ENCODE measurements at places on chromosomes 7 and 10.

DNA sequence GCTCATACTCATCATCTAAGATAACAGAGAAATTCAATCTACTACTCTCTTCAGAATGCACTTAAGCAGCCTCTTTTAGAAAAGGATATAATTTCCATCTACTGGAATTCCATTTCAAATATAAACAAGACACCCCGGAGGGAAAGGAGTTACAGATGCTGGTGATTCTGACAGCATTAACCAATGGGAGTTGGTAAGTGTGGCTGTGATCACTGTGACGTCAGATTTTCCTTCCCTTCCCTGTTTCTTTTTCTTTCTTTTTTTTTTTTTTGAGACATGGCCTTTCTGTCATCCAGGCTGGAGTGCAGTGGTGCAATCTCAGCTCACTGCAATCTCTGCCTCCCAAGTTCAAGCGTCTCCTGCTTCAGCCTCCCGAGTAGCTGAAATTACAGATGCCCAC lies 106.6 kb downstream of the ACTR3B start:
- no peak for DNase-seq

- no peak for DNase-seq
Observed at GRCh38 chr10:44960088-44960460, 472 bp downstream of the RASSF4 start.

DNA sequence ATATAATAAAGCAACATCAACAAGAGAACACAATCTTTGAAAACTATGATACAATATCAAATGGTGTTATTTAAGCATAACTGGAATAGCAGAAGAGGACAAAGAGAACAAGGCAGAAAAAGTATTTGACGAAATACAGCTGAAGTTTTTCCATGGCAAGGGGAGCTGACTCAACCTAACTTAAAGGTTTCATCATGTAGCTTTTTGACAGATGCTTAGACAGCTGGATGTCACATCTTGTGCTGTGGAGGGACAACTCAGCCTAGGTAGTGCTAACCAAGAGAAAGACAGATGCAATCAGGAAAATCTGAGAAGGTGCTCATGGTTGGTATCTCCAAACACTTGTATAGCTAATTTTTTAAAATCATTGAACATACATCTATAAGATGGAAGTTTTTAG lies 208.2 kb downstream of the TFEC start:
- DNase-seq = no peak

GRCh38 chr7:132906193-132906835 lies 175.6 kb downstream of the CHCHD3 start:
- no peak for DNase-seq

- no peak for DNase-seq
Observed at GRCh38 chr7:112757337-112757736, 32.9 kb downstream of the TMEM168 start.

GRCh38 chr10:124252097-124252715 lies 158.8 kb upstream of the CHST15 start:
- no peak for DNase-seq

DNA sequence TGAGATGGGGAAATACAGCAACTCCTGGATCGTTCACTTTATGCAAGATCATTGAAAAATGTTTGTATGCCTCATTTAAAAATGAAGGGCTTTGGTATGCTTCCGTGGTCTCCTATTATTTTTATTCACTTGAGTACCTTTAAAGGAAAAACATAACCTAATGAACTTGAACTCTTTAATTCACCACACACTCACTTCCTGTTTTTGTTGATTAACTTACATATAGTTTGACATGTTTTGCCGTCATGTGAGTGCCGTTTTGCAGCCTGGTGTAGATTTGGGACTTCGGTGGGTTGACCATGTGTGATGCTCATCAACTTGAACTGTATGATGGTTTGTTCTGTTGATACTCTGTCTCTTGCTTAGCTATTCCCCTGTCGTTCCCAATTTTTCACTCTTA lies 28.9 kb downstream of the CASP7 start:
- no peak for DNase-seq

GRCh38 chr7:101996876-101997275 lies 179.4 kb downstream of the CUX1 start:
- DNase-seq = no peak

DNA sequence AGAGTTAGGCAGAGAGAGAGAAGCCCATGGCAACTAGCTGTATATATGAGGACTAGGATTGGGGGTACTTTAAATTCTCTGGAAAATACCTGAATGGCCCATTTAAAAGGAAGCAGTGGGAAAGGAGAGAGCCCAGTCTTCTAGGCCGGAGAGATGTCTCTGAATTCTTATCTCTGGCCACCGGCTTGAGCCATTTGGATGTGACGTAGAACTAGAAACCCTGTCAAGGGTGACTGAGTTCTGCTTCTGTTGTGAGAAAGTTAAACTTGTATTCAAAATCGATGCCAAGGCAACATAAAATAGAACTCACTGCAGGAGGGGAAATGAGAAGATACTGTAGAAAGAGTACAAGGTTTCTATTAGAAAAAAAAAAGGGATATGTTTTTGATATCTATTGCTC lies 6.3 kb upstream of the GSTK1 start:
- no peak for DNase-seq

GRCh38 chr7:38321515-38321944 lies 48.1 kb upstream of the TARP start:
- peak; percentile 26 for DNase-seq

DNA sequence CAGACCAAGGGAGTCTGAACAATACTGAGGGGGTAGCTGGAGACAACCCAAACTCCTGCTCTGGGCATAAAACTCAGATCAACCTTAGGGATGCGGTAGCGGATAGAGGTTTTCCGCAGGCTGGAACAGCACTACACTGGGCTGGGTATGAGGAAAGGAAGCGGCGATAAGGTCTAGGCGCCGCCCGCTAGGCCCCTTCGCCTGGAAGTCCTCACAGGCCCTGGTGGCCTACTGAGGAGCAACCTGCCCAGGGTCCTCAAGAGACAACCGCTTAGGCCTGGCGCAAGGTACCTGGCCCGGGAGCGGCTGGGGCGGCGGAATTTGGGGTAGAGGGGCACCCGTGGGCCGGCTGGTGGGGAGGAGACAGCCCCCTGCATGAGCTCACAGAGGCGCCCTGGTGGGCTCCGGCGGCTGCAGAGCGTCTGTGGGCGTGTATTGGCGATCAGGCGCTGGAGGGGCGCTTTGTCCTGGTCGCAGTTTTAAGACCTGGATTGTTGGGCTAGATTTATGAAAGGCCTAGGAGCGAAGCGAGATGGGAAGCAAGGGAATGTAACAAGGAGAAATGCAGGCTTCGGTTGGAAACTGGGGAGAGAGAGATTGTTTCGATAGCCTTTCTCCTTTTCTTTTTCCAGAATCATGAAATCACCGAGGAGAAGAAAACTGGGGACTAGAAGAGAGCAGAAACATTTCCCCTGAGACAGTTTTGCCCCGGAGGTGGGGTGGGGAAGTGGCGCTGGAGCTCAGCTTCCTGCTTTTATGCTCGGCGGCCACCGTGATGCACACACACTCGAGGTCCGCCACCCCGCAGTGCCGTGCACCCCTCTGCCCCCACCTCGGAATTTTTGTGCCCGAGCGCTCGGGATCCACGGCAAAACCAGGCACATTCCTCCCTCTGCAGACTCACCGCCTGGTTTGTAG lies 2.4 kb upstream of the NKX2-3 start:
- no peak for DNase-seq

DNA sequence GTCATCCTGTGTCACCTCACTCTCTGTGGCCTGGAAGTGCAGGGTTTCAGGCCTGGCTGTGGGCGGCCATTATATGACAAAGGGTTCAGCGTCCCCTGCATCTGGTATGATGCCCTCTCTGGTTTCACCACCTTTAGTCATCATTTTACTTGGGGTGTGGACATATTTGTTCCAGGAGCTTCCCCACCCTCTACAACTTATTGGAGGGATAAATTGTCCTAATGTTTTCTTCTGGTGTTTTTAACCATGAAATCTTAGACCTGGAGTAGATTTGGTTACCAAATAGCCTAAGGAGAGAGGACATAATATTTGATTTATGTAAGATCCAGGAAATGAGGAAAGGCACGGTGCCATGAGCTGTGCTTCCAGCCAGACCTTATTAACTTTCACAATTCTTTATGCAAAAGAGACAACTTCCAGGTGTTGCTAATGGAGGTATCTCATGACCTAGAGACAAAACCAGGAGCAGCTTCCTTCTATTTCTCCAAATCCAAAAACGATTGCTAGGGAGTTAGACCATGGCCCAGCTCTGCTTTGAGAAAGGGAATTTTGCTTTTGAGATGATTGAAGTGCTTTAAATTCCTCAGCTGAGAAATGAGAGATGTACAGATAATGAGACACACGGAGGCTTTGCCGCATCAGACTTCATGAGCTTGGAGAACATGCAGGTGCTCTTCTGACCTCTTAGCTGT lies 20.9 kb downstream of the WBP1L start:
- DNase-seq = no peak

- DNase-seq = no peak
Observed at GRCh38 chr7:80154656-80155333, 20.2 kb downstream of the GNAI1 start.

GRCh38 chr7:115113776-115114175 lies 191.9 kb downstream of the MDFIC start:
- DNase-seq = no peak

- peak; percentile 69 for DNase-seq
Observed at GRCh38 chr7:114081606-114082425, 163.0 kb upstream of the PPP1R3A start.

DNA sequence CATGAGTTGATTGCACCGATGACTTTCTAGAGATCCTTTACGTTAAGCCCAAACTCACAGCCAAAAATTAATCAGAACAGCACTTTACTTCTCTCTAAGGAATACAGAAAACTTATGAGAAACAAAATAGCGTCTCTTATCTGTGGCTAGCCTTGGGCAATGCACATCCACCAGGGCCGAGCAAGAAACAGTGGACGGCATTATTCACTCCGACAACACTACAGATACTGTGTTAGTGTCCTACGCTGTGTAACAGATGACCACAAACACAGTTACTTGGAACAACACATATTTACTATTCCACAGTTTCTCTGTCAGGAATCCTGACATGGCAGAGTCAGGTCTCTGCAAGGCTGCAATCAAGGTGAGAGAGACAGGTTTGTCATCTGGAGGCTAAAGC lies 598.3 kb upstream of the ADARB2 start:
- DNase-seq = no peak

DNA sequence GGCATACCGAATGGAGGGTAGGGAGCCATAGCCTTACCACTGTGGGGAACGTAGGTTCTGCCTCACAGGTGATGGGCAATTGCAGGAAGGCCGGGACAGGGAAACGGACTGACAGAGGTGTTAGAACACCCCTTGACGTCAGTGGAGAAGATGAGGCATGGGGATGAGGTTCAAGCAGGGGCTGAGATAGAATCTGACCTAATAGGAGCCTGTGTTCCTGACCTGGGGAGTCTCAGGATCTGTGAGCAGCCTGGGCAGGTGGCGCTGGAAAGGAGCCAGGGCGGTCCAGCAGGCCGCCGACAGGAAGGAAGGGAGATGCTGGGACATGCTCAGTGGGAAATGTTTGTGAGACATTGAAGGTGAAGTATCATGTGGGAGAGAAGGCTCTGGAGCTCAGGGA lies 109.4 kb downstream of the WDFY4 start:
- peak; percentile 72 for DNase-seq

DNA sequence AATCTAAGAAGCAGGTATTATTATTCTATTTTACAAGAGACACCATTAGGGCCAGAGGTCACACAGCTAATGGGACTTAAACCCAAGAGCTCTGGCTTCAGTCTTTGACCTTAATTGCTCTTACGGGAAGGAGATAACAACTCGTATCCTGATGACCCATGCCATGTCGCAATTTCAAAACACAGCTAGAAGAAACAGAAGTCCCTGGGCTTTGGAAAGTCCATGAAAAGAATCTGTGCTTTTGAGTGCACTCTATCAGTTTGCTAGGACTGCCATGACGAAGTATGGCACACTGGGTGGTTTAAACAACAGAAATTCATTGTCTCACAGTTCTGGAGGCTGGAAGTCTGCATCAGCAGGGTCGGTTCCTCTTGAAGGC lies 247.8 kb upstream of the AOAH start:
- no peak for DNase-seq
